ENCODE measurements at places on chromosomes 3 and 15.

GRCh38 chr3:191873736-191874135, 412.8 kb downstream of the PYDC2 start:
- DNase-seq: peak; percentile 84

GRCh38 chr3:70889162-70890019, 577.0 kb upstream of the MDFIC2 start:
- DNase-seq: no peak

- no peak for DNase-seq
These were observed 95.8 kb upstream of the UMPS start for GRCh38 chr3:124634210-124635168.

DNA sequence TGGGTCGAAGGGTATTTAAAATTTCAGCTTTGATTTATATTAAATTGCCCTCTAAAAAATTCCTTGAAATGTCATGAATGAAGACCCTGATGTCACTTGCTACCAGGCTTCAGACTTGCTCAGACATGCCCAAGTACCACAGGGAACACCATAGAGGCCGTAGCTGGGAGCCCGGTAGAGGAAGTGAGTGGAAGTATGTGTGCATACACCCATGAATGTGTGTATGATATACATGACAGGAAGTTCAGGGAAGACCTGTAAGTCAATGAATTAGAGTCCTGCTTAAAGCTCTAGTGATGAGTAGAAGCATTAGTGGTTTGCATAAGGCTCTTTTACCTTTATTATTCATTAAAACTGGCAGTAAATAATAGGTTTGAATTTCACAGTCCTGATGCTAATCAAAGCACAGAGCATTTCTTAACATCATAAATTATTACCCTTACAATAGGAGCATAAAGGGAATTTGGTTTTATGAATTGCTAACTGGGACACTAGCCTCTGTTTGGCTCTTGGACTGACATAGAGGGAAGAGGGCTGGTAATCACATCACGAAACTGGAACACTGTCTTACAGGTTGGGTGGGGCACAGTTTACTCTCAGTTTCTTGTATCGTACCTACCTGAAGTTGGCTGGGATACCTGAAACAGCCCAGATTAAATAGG, 144.4 kb downstream of the CHST2 start:
- no peak for DNase-seq

DNA sequence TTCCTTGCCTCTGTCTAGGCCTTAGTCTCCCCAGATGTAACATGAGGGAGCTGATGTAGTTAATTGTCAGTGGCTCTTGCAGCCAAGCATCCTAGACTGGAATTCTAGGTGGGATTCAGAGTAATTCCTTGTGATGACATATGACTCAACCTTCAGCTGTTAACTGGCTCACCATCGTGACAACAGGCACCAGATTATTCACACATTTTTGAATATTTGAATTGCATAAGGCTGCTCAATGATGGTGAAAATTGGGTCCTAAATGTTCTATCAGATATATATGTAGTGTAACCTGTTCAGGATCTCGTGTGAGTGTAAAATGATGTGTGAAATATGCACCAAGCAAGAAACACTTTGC, 405.1 kb downstream of the LPP start:
- DNase-seq: no peak

DNA sequence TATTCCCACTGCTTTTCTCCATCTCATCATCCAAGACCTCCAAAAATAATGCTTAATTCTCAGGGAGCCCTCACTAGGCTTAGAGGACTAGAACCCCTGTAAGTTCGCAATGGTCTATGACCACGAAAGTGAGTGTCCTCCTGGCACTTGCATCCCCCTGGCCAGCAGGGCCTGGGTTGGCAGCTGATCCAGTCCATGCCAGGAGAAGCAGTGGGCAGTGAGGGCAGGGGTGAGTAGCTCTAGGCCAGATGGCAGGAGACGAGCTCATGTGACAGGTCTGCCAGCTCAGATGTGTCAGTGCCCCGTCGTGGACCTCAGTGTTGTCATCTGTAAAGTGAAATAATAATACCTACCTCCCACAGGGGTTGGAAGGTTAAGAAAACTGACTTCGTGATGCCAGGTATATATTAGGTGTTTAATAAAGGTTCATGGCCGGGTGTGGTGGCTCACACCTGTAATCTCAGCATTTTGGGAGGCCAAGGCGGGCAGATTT, 11.1 kb downstream of the GP5 start:
- no peak for DNase-seq

DNA sequence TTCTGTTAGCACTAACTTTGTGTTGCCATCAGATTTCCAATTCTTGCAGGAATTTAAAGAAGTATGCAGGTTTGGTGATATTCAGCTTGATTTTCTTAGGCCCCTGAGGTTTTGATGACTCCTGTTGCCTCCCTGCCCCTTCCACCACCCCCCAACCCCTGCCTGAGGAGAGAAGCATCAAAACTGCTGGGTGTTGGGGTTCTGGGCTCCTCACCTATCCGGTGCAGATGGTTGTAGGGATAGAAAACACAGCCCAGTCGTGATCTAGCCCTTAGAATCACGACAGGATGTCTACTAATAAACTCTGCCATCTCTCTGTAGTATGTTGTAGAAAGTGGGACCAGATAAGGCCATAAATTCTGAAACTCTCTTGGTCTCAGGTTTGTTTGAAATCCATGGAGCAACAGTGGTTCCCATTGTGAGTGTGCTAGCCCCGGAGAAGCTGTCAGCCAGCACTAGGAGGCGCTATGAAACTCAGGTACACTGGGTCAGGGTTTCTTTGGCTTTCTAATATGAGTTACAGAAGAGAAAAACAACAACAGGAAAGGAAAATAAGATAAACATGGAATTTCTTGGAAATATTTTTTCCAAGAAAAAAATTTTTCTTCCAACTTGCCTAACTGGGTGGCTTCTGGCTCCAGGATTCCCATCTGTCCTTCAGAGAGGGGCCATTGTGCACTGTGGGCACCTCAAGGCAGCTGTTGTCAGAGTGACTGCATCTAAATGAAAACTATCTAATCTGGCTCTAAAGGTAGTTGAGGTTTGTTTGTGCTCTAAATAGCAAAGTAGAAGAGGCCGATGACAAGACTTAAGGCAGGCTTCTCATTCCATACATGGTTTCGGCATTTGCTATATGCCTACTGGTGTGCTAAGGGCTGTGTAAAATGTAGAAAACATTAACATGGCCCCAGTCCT, 8.7 kb downstream of the SRP14 start:
- peak; percentile 55 for DNase-seq

DNA sequence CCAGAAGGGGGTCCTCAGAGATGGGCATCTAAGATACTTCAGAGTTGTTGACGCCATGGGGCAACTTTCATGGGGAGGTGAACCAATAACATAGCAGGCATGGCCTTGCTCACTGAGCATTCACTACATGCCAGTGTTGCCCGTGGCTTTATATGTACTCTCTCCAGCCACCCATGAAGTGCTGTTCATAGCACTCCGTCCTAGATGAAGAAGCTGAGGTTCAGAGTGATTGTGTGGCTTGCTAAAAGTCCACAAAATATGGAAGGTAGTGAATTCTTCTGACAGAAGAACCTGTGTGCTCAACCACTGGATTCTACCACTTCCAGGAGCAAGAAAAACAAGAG, 9.8 kb upstream of the SEMA4B start:
- no peak for DNase-seq

DNA sequence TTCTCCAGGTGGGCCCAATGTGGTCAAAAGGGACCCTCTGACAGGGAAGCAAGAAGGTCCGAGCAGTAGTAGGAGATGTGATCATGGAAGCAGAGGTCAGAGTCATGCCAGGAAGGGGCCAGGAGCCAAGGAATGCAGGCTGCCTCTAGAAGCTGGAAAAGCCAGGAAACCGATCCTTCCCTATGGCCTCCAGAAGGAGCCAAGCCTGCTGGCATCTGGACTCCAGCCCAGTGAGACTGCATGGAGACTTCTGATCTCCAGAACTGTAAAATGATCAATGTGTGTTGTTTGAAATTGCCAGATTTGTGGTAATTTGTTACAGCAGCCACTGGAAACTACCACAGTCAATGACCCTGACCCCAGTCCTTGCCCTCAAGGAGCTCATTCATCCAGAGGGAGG, 56.8 kb upstream of the SPATA12 start:
- no peak for DNase-seq
